ENCODE measurements at places on chromosomes 6 and 20.

GRCh38 chr20:16115911-16116552, 457.2 kb downstream of the KIF16B start:
- no peak for DNase-seq

DNA sequence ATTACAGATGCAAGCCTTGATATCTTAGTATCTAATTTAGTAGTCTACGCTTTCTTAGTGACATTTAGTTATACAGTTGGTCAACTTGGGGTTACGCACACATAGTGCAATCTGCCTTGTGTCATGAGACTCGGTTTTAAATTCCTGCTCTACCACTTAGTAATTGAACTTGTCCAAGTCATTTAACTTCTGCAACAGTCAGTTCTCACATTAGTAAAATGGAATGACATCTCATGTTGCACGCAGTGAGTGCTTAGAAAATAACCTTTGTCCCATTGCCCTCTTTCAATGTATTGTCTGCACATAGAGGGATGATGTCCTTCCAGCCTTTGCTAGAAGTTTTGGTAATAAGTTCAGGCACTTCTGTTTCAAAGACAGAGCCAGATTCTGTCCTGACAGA, 48.6 kb downstream of the TMEM170B start:
- no peak for DNase-seq

DNA sequence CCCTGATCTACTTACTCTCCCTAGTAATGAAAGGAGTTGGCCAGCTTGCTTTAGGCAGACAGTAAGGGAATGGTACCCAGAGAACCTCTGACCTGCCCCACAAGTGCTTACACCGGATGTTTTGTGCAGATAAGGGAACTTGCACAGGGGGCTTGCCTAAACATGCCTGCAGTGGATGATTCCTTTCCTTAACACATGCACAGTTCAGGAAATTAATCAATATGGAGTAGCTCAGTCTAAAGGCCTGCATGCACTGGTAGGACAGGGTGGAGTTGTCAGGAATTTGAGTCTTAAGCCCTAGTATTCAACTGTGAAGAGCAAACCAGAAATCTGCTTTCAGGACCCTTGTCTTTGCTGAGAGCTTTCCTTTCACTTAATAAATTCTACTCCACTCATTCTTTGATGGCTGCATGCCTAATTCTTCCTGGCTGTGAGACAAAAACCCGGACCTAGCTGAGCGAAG, 3.9 kb upstream of the TRIM38 start:
- no peak for DNase-seq

GRCh38 chr6:27806981-27807440, 105.2 kb downstream of the OR2B2 start:
- DNase-seq = no peak

DNA sequence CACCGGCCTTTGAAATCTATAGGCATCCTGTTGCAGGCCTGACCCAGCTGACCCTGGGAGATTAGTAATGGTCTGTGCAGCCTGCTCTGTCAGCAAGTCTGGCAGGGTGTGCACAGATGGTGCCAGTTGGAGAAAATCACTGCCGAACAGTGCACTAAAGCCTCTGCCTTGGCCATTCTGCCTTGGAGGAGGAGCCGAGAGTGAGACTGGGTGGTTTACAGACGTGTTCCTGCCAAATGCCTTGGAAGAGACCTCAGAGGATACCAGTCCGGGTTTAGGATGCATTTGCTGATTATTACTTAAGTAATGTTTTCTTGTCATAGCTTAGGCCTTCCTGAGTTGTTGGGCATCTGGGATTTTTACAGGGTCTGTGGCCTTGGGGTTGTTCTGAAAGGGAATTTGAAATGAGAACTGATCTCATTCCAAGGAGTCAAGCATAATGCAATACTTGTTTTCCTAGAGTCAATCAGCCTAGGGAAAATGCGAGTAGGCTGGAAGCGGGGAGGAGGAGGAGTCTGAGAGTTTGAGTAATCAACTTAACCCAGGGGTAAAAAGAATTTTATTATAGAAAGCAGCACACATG, 292.1 kb downstream of the SOX4 start:
- no peak for DNase-seq

- no peak for DNase-seq
These were observed 104.5 kb upstream of the RNF24 start for GRCh38 chr20:4119854-4120209.

- no peak for DNase-seq
These were observed 51.7 kb upstream of the FOXP4 start for GRCh38 chr6:41494212-41495110.

DNA sequence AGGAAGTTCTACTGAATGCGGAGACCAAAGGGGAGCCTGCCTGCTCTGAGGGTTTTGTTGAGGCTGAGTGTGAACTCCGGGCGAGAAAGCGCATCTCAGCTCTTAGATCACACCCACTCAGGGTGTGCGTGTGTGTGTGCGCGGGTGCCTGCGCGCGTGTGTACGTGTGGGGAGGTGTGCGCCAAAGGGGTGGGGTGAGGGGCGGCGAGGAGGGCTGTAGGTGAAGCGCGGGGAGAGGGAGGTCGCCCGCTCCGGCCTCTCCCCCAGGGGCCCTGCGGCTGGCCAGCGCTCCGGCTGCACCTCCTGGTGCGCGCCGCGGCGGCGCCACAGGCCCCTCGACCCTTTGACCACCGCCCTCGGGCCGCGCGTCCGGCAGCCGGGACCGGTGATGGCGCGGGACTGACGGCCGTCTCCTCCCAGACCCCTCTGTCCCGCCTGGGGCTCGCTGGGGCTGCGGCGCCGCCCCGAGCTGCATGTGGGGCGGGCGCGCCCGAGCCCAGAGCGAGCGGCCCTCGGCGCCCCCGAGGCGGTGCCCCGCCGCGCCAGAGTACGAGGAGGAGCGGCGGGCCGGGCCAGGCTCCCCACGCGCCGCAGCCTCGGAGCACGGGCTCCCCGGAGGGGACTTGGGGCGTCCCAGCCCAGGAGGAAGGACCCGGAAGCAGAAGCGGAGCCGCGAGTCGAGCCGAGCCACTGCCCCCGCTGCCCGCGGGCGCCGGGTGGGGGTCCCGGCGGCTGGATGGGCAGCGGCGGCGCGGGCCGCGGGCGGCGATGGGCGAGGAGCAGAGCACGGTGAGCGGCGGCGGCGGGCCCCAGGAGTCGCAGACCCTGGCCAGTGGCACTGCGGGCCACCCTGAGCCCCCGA, at the start of gene RNF217:
RNF217 (plus strand) TSS at position 661 of the 862 bp plus-strand sequence; CDS start at position 769, 108 bp downstream.
- DNase-seq = no peak

GRCh38 chr6:6715465-6715864, 126.9 kb downstream of the LY86 start:
- DNase-seq = no peak

DNA sequence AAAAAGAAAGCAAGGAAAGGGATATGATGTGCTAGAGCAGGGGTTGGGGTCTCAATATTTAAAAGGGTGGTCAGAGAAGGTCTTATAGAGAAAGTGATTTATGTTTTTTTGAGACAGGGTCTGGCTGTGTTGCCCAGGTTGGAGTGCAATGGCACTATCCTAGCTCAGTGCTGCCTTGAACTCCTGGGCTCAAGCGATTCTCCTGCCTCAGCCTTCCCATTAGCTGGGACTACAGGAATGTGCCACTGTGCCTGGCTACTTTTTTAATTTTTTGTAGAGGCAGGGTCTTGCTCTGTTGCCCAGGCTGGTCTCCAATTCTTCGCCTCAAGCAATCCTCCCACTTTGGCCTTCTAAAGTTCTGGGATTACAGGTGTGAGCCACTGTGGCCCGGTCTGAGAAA, 433.3 kb downstream of the CDC5L start:
- no peak for DNase-seq

GRCh38 chr6:169803271-169803811, 51.9 kb downstream of the ERMARD start:
- no peak for DNase-seq

DNA sequence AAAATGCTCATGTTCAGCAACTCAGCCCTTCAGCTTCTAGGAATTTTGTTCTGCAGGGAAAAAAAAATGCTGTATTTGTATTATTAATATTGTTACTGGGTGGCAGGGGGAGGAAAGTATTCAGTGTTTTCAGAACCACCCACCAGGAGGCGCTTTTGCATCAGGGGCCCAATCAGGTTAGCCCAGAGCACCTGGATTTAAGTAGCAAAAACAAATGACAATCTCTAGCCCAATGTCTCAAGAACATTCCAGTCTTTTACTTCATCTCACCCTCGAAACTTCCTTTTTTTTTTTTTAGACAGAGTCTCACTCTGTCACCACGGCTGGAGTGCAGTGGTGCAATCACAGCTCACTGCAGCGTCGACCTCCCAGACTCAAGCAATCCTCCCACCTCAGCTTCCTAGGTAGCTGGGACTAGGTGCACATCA, 635 bp upstream of the C20orf203 start:
- DNase-seq = peak; percentile 25
